ENCODE measurements at places on chromosomes 13 and 19.
A peak's percentile ranks its signal among the peaks of the same experiment; 100 is the strongest.

DNA sequence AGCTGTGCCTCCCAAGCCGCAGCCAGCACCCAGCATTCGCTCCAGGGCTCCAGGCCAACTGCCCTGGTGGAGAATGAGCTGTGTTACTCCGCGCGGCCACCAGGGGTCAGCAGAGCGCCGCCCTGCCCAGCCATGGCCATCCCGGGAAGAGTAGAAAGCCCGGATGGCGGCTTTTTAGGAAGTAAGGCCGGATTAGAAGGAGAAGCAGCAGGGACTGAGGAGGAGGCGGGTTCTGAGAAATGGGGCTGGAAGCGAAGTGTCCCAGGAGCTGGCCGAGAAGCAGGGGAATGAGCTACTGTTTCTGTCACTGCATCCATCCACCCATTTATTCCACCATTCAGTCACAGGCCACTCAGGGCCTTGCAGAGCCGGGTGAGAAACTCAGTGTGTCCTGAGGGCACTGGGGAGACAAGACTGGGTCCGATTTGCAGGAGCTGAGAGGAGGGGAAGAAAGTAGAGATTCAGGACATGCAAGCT lies 6.6 kb upstream of the NPAS1 start:
- no peak overlapping the region for H3K4me3 ChIP-seq
- peaks cover 8% of the 10 kb centered on the region for H3K4me1 ChIP-seq
- H3K36me3 ChIP-seq = no peaks in the 10 kb centered on the region
- H3K27me3 ChIP-seq = peaks cover 9% of the 10 kb centered on the region

DNA sequence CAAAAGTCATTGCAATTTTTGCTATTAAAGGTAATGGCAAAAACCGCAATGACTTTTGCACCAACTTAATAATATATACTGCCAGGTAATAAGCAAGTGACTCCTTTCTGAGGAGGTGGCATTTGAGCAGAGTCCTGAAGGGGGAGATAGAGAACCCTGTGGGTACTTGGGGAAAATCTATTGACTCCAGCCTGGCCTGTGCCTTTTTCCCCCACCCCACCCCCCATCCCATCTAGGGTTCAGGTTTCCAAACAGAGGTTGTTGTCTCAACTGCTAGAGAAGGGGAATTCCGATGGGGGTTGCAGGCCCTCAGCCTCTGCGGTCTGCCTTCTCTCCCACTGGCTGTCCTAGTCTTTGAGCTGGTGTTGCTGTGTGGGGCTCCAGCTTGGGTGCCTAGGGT lies 11.5 kb downstream of the S1PR2 start:
- H3K27ac ChIP-seq = no peak overlapping the region
- H3K27me3 ChIP-seq = no peaks in the 10 kb centered on the region
- peaks cover 11% of the 10 kb centered on the region for H3K4me1 ChIP-seq
- no peak for DNase-seq

- DNase-seq = peak; percentile 70
- H3K27me3 ChIP-seq = no peaks in the 10 kb centered on the region
- H3K4me3 ChIP-seq = peak overlapping the region; percentile 84
- peaks cover 91% of the 10 kb centered on the region for H3K4me1 ChIP-seq
- peak overlapping the region; percentile 91 for H3K27ac ChIP-seq
Observed at GRCh38 chr19:16587833-16588823, 15.9 kb upstream of the SLC35E1 start.

GRCh38 chr19:44723952-44724319 lies 24.6 kb upstream of the BCL3 start:
- H3K4me3 ChIP-seq = no peak overlapping the region
- peaks cover 42% of the 10 kb centered on the region for H3K4me1 ChIP-seq

DNA sequence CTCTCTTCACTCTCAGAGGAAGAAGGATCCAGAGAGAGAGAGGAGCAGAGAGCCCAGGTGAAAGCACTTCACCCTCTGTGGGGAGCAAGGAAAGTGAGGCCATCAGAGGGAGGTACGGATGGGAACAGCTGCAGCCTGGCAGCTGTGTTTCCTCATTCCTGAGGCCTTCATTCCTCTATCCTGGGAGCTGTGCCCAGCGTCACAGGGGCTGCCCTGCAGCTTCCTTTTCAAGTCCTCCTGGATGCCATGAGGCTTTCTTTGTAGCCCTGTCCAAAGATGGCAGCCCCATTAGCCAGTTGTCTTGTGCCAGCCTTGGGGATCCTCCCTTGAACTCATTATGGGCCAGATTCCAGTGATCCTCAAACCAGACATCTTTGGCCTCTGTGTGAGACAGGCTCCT lies 76.8 kb upstream of the PCDH8 start:
- DNase-seq = no peak
- no peaks in the 10 kb centered on the region for H3K36me3 ChIP-seq
- no peaks in the 10 kb centered on the region for H3K4me1 ChIP-seq
- no peak overlapping the region for H3K4me3 ChIP-seq
- no peak overlapping the region for H3K27ac ChIP-seq
- H3K27me3 ChIP-seq = peaks cover 4% of the 10 kb centered on the region

- no peak for DNase-seq
- H3K27ac ChIP-seq = no peak overlapping the region
- no peaks in the 10 kb centered on the region for H3K36me3 ChIP-seq
- no peaks in the 10 kb centered on the region for H3K27me3 ChIP-seq
- no peak overlapping the region for H3K4me3 ChIP-seq
Observed at GRCh38 chr13:32264407-32264806, 50.8 kb downstream of the ZAR1L start.

DNA sequence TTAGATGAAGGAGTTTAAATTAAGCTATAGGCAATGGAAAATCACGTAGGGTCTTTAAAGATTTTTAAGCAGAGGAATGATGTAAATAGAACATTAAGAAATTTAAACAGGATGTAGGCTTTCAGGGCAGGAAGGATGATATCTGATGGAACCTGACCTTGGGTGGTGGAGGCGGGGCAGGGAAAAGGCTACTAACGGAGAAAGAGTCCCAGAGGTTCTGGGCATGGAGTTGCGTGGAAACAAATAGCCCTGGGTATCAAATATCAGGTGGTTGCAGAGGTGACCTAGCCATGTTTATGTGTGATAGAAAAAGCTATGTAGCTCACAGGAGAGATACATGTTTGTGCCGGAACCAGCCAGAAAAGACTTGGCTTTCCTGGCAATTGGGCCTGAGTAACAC lies 7.8 kb upstream of the CDK8 start:
- H3K4me1 ChIP-seq = no peaks in the 10 kb centered on the region
- H3K27me3 ChIP-seq = peaks cover 9% of the 10 kb centered on the region
- H3K4me3 ChIP-seq = no peak overlapping the region

- no peak overlapping the region for H3K4me3 ChIP-seq
- H3K4me1 ChIP-seq = no peaks in the 10 kb centered on the region
- no peaks in the 10 kb centered on the region for H3K36me3 ChIP-seq
- H3K27ac ChIP-seq = no peak overlapping the region
- H3K27me3 ChIP-seq = peaks cover 7% of the 10 kb centered on the region
Observed at GRCh38 chr13:97629601-97630272, 195.8 kb downstream of the RAP2A start.

- no peak overlapping the region for H3K4me3 ChIP-seq
- no peak overlapping the region for H3K27ac ChIP-seq
- H3K27me3 ChIP-seq = no peaks in the 10 kb centered on the region
- no peak for DNase-seq
Observed at GRCh38 chr13:84433024-84433423, 550.8 kb upstream of the SLITRK1 start.

DNA sequence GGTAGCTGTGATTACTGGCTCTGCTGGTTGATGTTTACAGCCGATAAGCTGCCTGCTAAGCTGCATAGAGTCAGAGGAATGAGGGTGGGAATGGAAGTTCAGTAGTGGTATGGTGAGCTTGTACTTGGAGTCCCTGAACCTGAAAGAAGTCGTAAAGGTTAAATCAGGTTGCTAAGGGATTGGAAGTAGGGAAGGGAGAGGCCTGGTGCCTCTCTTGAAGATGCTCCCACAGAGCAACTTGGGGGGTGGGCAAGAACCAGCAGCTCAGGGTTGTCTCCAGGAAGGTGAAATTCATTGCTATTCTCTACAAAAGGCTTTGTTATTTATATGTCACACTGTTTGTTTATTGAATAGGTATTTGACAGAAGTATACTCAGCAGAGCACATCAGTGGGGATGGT lies 73.8 kb upstream of the OLFM4 start:
- peaks cover 3% of the 10 kb centered on the region for H3K27me3 ChIP-seq
- H3K4me3 ChIP-seq = no peak overlapping the region
- no peaks in the 10 kb centered on the region for H3K36me3 ChIP-seq
- no peak for DNase-seq
- no peak overlapping the region for H3K27ac ChIP-seq
- H3K4me1 ChIP-seq = no peaks in the 10 kb centered on the region

DNA sequence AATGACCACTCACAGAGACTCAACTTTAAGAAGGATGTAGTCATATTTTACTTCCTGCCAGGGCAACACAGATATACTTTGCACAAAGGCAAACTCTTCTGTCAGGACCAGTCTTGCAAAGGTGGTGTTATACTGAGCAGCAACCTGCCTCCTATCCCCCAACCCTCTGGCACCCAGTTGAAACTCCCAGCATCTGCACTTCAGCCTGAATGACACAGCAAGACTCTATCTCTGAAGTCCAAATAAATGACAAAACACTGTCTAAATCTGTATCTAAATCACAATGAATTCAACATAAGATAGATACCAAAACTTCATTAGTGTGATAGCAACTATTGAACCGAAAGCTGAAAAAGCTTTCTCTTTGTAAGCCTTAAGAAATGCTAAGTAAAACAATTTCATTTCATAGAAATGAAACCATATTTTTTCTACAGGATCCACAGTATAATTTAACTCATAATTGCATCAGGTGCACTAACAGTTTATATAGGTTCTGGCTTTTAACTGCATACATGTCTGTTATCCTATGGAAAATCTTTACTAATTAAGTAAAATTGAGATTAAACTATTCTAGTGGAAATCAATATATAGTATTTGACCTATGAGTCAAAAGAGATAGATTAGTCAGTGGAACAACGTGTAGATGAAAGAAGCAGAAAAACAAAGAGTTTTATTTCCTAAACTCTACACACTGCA lies 163.7 kb downstream of the TBC1D4 start:
- H3K4me3 ChIP-seq = peak overlapping the region; percentile 66
- no peaks in the 10 kb centered on the region for H3K27me3 ChIP-seq
- peaks cover 77% of the 10 kb centered on the region for H3K4me1 ChIP-seq
- DNase-seq = no peak
- H3K27ac ChIP-seq = peak overlapping the region; percentile 97
- H3K36me3 ChIP-seq = peaks cover 35% of the 10 kb centered on the region

GRCh38 chr19:42267644-42268141 lies 1.4 kb upstream of the CIC start:
- DNase-seq = no peak
- no peak overlapping the region for H3K4me3 ChIP-seq
- no peak overlapping the region for H3K27ac ChIP-seq
- H3K36me3 ChIP-seq = peaks cover 20% of the 10 kb centered on the region
- peaks cover 21% of the 10 kb centered on the region for H3K4me1 ChIP-seq

DNA sequence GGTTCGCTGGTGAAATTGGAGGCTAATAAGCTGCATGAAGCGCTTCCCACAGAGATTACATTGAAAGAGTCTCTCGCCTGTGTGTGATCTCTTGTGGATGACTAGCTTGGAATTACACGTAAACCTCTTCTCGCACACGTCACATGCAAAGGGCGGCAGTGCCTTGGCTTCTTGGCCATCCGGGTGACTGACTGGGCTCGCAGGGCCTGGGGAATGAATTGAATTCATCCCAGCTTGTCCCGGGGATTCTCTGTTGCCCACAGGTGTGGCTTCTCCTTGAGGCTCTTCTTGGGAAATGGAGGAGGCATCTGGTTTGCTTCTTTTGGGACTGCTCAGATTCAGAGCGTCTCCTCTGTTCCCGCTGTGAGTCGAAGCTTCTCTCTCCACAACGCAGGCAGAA lies 19.8 kb downstream of the ZSCAN5C start:
- peaks cover 6% of the 10 kb centered on the region for H3K4me1 ChIP-seq
- H3K27ac ChIP-seq = no peak overlapping the region
- H3K36me3 ChIP-seq = peaks cover 29% of the 10 kb centered on the region
- peaks cover 16% of the 10 kb centered on the region for H3K27me3 ChIP-seq

DNA sequence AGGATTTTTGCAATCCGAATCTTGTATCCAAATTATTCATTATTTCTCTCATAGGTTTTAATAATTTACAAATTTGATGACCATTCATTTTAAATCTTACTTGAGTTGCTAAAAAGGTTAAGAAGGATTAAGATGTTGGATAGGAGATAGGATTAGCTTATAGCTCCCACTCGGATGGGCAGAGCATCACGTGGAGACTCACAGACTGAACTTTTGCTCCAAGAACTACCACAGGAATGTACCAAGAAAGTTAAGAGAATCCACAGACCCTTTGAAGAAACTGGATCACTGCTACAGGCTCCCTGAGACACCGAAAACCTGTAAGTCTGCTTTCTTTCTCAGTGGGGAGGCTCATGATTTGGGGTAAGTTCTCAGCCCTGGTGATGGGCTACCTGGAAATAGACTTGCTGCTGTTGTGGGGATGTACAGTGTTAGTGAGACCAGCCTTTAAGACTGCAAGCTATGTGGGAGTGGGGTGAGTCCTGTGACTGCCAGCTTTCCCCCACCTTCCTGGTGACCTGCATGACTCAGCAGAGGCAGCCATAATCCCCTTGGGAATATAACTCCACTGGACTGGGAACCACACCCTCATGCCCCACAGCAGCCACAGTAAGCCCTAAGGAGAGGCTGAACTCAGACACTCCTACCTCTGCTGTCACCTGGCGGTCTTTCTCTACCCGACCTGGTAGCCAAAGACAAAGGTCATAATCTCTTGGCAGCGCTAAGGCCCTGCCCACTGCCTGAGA lies 1458.0 kb downstream of the OLFM4 start:
- no peaks in the 10 kb centered on the region for H3K4me1 ChIP-seq
- H3K27ac ChIP-seq = no peak overlapping the region
- DNase-seq = no peak
- H3K27me3 ChIP-seq = no peaks in the 10 kb centered on the region
- no peaks in the 10 kb centered on the region for H3K36me3 ChIP-seq
- H3K4me3 ChIP-seq = no peak overlapping the region

DNA sequence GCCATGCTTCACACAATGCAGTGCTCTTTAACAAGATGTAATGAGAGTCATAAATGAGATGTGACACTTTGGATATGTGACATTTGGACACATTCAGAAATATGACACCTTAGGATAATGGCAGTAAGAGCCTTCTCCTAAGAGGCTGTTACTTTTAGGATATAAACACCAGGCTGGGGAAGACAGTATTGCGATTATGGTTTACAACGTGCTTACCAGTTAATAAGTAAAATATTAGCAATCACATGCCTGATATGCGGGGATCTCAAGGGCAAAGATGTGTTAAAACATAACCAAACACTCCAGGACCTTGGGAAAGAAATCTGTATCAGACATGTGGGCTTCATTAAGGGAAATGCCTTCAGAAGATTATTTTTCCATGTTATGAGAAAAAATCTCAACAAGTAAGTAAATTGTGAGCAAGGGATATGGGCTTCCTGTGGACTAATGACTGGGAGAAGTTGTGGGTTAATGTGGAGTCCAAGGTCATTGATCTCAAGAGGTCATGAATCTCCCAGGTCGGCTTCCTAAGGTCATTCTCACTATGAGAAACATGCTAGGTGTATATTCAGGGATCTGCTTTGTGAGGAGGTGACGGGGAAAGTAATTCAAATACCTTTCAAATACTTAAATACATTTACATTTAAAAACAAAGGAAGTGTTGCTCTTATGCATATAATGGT lies 105.3 kb downstream of the STARD13 start:
- no peaks in the 10 kb centered on the region for H3K36me3 ChIP-seq
- H3K4me1 ChIP-seq = no peaks in the 10 kb centered on the region
- H3K4me3 ChIP-seq = no peak overlapping the region
